ENCODE measurements at places on chromosomes 2 and 18.

GRCh38 chr2:11500702-11501303 lies 33.0 kb upstream of the GREB1 start:
- no peak for DNase-seq

DNA sequence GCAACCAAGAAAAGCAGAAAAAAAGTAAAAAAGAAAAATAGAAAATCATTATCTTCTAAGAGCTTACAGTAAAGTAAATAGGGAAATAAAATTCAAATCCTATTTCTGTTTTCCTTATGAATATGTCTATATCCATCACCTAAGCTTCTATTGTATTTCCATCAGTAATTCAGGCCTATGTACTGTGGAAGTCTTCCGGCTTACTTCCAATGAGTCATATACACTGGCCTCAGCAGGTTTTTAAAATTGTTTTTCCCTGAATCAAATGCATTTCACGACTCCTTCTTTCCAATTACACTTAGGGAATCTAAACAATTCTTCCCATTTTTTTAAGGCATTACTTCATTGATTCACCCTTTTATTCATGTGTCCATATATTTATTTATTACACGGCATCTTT lies 164.7 kb downstream of the CCDC102B start:
- no peak for DNase-seq

- no peak for DNase-seq
Measured at GRCh38 chr2:196566961-196567666, 72.4 kb upstream of the CCDC150 start.

GRCh38 chr2:66437691-66438497 lies 3.0 kb downstream of the MEIS1 start:
- DNase-seq = no peak

DNA sequence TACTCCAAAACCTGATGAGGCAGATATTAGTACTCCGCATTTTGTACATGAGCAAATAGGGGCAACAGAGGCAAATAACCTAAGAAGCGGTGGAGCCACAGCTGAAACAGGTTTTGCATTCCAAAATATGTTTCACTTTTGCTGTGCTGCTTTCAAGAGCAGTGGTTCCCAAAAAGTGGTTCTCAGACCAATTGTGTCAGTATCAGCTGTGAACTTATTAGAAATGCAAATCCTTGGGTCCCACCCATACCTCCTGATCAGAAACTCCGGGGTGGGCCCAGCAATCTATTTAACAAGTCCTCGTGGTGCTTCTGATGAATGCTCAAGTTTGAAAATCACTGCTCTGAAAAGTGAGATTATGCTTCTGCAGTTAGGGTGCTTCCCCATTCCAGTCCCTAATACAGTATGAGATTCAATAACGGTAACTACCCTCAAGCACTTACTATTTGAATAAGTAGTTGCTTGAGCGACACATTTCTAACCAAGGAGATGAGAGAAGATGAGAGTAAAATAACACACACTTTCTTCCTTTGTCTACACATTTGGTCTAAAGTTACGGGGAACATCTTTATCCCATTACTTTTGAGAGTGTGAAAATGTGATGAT lies 17.8 kb upstream of the TCF4 start:
- peak; percentile 40 for DNase-seq

- DNase-seq = no peak
Measured at GRCh38 chr2:70461414-70461813, 92.2 kb downstream of the TGFA start.

DNA sequence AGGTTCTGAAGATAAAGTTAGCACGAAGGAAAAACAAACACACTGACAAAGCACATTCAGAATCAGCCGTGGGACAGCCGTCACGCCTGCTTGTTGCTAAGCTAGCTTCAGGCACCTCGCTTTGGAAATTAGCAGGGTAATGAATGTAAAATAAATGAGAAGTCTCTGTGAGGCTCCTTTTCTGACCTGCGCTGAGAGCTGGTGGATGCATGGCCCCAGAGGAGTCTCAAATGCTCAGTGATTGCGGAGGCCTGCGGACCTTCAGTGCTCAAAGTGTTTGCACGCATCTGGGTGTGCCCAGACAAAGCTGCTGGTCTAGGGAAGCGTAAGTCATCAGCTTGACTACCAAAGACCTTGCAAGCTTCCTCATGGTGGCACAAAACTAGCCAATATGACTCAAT lies 50.6 kb downstream of the CD8B2 start:
- DNase-seq = no peak

GRCh38 chr2:197993830-197994229 lies 189.4 kb downstream of the PLCL1 start:
- DNase-seq = no peak

DNA sequence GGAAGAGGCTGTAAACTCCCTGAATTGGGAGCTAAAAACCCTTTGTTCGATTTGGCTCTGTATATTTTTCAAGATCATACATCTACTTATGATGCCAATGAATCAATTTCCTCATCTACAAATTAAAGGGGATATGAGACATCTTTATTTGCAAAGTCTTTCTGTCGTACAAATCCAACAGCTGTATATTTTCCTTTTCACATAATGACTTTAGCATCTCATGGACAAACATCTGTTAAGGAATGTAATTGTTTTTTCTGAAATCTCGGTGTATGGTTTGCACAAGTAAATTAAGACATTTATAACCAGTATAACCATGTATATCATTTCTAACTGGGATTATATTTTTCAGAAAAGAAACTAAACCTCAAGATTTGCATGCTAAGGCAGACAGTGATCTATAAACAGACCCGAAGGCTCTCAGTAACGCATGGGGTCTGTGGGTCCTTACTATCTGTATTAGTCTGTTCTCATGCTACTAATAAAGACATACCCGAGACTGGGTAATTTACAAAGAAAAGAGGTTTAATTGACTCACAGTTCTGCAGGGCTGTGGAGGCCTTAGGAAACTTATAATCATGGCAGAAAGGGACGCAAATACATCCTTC lies 130.8 kb downstream of the SLC8A1 start:
- no peak for DNase-seq

DNA sequence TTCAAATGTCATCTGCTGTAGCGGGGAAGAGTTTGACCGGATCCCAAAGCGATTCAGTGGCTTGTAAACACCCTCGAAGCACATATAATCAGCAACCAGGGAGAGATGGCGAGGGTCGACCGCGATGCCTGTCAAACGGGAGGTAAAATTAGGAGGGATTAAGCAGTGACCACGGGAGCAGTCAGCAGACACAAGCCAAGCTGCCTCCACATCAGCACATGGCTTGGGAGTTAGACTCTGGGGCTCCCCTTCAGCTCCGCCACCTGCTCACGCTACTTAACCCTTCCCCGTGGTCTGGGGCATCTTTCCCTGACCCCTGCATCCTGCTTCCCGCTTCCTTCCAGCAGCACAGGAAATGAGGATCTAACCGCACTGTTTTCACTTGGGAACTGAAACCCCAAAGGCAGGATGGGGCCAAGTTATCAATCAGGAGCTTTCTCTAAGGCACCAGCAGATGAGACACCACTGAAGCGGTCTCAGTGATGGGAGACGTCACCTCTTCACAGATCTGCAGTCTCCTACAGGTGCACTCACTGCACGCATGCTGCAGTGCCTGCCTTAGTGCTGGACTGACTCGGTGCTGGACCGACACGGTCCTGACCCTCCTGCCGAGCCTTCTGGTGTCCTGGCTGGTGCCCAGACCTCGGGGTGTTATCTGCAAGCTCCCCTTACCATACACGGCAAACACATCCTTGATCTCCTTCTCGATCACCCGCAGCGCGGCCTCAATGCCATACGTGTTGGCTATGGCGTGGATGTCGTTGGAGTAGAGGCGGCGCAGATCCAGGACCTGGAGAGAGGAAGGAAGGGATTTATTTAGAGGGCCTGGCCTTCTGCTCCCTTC lies 77.5 kb downstream of the POLR1A start:
- no peak for DNase-seq

- no peak for DNase-seq
Measured at GRCh38 chr2:176181551-176181950, 6.9 kb upstream of the HOXD1 start.

DNA sequence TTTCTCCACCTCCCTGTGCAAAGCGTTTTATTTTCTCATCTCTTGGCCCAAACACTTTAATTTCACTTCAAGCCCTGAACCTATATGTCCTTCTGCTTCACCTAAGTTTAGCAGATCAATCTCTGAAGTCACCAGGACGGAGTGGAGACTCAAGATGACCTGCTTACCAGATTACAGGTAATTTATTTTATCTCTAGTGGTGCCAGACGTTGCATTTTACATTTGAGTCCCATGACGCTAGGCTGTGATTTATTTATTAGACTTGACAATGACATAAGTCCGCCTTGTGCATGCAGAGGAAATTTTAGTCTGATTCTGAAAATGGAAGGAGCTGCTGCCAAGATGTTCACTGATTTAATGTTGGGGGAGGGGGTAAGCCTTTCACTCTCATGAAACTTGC lies 73.9 kb downstream of the MRO start:
- DNase-seq = no peak

DNA sequence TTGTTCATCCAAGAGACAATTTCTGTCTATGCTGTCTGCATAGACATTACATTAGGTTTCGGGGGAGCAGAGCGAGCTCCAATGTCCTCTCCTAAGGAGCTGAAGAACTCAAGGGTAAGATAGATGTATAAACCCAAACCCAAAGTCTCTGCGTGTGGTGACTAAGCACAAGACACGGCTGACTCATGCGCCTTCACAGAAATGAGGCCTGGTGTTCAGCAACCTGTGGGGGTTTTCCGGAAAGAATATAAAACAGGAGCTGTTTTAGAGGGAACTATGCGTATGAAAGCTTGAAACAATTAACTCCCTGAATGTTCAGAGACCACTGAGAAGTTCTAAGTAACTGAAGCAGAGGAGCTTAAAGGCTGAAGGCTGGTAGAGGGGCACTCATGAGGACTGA lies 154.7 kb downstream of the SOX11 start:
- DNase-seq = no peak

- no peak for DNase-seq
Measured at GRCh38 chr18:23992089-23992940, 22.2 kb upstream of the TTC39C start.

DNA sequence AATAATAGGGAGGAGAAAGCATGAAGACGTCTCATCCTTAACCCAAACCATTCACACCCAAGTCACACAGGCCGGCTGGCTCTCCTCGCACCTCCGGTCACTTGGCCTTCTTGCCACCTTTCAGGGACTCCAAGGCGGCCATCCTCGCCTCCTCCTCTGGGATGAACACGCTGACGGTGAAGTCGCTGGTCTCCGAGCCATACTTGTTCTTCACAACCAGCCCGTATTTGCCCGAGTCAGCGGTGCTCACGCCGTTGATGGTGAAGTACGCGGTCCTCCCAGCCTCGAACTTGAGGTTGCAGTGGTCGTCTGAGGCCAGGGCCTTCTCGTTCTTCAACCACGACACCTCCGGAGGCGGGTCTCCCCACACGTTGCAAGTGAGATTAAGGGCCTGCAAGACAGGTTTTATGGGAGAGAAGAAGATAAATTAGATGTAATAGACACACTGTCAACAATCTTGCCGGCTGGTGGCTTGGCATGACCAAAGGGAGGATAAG lies 54.3 kb upstream of the LPIN2 start:
- DNase-seq = no peak

DNA sequence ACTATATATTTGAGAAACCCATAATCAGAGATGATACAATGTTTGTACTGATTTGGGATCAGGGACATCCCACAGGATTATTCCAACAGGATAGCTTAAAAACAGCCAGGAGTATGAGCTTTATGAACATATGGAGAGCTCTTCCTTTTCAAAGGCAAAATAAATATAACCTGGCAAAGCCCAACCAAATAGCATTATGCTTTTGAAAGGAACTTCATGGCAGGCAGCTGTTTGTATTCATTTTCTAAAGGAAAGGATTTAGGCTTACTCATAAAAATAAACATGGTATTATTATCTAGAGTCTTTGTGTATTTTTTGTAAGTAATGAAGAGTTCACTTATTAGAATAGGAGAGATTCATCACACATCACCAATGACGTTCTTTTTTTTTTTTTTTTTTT lies 44.4 kb downstream of the CCDC195 start:
- no peak for DNase-seq

DNA sequence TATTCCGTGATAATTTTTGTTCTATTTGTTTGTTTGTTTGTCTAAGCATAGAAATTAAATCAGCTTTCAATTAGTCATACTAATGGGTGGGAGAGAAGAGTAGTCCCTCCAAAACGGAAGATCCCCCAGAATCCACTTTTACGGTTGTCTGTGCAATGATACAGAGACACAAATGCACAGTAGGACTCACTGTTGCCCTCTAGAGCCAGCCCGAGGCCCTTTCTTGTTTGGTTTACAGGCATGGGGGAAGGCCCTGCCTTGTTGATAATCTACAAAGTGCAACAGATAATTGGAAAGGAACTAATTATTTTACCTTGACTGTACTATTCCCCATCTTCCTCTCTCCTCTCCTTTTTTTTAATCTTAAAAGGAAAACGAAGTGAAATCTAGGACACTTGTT lies 121.1 kb downstream of the ACOXL start:
- DNase-seq = peak; percentile 31

DNA sequence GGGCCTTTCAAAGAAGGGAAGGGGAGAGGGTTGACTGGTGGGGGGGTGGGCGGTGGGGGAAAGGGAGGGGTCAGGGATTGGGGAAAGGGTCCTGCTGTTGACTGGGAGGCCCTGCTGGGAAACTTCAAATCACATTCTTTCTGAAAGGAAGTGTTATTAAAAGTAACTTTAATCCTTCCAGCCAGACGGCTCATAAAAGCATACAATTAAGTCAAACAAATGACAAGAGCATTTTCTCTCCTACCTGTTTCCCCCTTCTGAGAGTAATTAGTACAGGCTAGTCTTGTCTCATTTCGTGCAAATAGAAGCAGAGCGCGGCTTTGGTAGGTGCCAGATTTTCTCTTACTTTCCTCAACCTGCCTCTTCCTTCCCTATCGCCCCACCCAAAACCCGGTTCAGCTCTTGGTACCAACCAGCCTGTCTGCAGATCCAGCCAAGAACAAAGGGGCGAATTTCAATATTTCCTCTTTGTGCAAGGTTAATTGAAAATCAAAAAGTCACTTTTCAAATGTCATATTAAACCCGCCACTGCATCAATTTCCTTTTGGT lies 2112.6 kb upstream of the PIK3C3 start:
- no peak for DNase-seq

- DNase-seq = no peak
Measured at GRCh38 chr2:100107906-100108647, 34.3 kb downstream of the AFF3 start.

DNA sequence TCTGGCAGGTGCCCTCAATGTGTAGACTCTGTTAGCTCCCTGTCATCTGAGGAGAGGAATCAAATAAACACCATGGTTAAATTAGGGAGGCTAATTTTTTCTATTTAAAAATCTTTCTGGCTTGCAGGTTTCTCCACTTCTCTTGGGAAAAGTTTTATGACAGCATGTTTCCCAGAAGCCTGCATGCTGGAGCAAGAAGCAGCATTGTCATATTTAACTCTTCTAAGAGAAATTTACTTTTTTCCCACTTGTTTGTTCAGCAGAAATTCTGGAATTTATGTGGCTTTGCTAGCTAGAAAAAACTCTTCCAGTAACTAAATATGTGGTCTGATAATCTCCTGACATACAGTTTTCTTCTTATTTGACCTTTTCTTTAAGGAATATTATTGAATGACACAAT lies 230.5 kb downstream of the PARD3B start:
- no peak for DNase-seq

DNA sequence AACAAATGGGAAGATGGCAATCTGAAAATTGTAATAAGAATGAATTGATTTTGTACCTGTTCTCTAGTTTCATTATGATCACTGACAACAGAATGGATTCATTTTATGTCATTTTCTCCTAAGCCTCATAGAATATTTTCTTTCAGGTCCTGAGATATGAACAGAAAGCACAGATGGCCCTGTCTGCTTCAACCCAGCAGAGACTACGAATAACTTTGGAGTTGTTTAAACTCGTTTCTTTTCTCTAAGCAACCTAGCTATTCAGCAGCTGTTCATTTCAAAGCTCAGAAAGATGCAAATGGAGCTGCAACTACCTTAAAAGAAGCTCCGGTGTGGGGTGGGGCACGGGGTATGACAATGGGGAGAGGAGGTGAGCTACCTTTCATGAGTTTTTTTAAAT lies 124.9 kb downstream of the ALK start:
- no peak for DNase-seq
